Right kidney (tissue), 9 donors: ENCODE measurements at places on chromosomes 12 and 14.

DNA sequence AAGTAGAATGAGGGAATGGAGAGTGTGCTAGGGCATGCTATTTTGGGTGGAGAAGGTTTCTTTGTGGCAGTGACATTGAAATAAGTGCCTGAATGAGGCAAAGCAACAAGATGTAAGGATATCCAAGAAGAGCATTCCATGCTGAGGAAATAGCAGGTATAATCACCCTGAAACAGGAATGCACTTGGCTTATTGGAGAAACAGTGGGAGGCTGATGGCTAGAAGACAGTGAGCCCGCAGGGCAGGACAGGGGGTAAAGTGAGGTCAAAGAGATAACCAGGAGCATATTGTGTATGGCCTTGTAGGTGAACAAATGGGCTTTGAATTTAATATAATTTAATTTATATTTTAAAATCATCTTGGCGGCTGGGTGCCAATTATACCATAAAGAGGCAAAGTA, 877.0 kb downstream of the DIO2 start:
- DNase-seq: no peak

GRCh38 chr12:98217257-98217656, 298.1 kb upstream of the TMPO start:
- no peak for DNase-seq

- no peak for DNase-seq
These were observed 4.4 kb downstream of the SUSD6 start for GRCh38 chr14:69615496-69616407.

DNA sequence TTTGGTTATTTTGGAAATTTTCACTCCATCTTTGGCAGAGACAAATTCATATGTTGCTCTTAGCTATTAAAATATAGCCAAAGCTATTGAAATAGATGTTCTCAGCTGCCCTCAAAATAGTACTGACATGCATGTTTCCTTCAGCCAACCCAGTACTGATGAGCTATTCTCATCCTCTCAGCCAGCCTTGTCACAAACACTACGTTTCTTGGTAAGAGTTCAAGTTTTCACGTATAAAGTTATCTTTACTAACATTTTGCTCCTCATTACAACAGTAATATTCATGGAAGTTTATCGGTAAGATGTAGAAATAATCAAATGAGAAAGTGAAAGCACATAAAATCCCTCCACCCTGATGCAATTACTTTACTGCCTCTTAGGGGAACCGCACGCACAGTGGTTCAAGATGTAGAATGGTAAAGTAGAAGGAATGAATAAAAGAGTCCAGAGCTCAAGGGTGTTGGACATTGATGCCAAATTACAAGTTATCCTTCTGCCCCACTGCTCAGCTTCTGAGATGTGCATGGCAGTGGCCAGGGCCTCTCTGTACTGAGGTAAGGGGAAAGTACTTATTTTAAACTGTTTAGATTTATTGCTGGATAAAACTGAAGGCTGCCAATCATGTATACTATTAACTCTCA, 20.7 kb downstream of the GCH1 start:
- no peak for DNase-seq

DNA sequence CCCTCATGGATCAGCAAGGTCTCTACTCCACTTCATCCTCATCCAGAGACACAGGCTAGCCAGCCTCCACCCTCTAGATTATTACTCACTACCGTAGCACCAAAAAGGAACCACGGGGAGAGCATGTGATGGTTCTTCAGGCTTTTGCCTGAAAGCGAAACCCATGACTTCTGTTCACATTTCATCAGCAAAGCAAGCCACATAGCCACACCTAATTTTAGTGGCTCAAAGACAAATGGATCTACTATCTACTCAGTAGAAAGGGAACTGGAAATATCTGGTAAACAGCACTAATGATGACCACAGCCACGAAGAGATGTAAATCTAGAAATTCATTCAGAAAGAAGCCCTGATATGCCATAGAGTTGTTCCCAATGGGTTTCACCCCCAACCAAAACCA, 51.4 kb downstream of the VCPKMT start:
- DNase-seq: no peak

GRCh38 chr12:29741342-29742241, 42.1 kb downstream of the TMTC1 start:
- no peak for DNase-seq
